Mesendoderm (in vitro differentiated cells): ENCODE measurements at places on chromosomes 1 and 21.

DNA sequence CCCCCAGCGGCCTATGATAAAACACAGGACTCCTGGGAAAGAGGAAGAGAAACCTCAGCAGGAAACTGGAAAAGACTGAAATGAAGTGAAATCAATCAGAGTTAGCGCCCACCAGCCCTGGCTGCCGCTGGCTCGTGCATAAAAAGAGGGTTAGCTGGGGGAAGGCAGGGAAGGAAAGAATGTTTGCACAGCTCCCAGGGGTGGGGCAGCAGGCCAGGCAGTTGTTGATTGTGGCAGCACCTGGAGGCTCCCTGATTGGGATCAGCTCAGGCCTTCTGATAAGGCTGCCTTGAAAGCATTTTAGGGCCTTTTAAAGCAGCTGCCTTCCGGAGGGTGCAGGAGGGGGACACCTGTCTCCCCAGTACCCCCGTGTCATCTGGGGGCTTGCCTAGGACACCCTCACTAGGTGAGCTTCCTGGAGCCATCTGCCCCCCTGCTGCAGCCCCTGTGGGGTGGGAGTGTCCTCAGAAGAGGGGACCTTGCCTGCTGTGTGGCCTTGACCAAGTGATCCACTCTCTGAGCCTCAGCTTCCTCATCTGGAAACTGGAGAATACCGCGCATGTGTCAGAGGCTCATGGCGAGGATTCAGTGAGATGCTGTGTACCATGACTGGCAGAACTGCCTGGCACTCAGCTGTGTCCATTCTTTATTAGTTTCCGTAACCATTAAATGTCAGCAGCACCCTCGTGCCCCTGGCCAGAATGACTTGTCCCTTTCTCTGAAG, 6.6 kb downstream of the EPHB2 start:
- no peak overlapping the region for H3K27ac ChIP-seq
- peaks cover 3% of the 10 kb centered on the region for H3K27me3 ChIP-seq
- DNase-seq: peak; percentile 62
- H3K4me3 ChIP-seq: no peak overlapping the region
- H3K4me1 ChIP-seq: peaks cover 5% of the 10 kb centered on the region
- no peaks in the 10 kb centered on the region for H3K36me3 ChIP-seq

DNA sequence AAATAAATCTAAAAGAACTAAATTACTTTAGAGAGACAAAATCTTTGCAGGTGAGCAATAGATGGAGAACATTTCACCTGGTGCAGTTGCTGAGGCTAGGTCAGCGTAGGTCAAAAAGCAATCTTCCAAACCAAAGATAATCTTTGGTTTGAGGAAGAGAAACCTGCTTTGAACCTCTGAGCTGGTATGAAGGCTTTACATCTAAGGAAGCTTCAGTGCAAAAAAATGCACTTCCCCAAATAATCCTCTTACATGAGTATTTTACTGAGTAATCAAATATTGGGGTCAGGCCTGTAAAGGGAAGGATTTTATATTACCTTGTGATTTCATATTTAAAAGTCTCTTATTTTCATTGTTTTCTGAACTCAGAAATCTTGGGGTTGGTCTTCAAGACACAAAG, 223.6 kb downstream of the SRGAP2C start:
- DNase-seq: no peak
- no peak overlapping the region for H3K4me3 ChIP-seq
- H3K36me3 ChIP-seq: no peaks in the 10 kb centered on the region

GRCh38 chr1:73673971-73674370, 524.0 kb downstream of the LRRIQ3 start:
- H3K4me3 ChIP-seq: no peak overlapping the region
- no peaks in the 10 kb centered on the region for H3K36me3 ChIP-seq

DNA sequence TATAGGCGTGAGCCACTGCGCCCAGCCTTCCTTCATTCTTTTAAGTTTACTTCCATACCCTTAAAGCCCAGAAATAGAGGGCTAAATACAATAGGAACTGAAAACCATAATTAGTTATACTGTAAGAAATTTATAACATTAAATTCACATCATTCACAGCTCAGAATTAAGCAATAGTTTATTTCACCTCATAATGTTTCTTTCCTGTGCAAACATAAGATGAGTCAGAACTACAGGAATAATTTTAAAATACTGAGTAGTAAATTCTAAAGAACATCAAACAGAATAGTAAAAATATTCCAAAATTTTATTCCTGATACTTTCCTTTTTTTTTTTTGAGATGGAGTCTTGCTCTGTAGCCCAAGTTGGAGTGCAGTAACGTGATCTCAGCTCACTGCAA, 24.1 kb downstream of the POGZ start:
- H3K36me3 ChIP-seq: no peaks in the 10 kb centered on the region
- no peak overlapping the region for H3K4me3 ChIP-seq

DNA sequence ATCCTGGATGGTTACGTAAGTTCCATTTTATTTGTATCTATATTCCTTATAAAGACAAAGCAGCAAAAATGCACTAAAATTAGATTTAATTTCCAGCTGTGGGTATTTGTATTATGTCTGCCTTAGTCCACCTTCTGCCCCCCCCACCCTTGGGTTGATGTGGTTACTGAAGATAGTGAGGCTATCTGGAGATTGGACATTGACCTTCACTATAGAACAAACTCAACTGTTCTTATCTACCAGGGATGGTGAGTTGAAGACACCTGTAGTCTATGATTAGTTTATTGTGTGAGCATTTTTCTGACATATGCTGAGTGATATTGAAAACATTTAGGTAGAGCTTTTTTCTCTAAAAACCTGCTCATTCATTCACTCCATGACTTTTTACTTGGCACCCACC, 122.2 kb downstream of the NFIA start:
- DNase-seq: no peak
- H3K27ac ChIP-seq: no peak overlapping the region
- no peak overlapping the region for H3K4me3 ChIP-seq

DNA sequence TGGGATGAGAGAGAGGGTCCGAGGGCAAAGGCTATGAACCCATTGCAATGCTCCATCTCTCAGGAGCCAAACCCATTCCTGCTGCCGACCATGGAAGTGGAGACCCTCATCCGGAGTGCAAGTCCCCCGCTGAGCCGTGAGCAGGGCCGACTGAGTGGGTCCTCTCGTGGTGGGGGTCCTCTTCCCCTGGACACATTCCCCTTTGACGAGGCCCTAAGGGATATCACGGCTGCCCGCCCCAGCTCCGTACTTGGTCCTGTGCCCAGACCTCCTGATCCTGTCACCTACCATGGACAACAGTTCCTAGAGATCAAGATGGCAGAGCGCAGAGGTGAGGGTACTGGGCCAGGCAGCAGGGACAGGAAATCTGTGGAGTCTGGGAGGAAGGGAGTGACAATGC, 11.0 kb downstream of the HYI start:
- DNase-seq: no peak
- H3K27me3 ChIP-seq: no peaks in the 10 kb centered on the region
- no peak overlapping the region for H3K27ac ChIP-seq
- H3K4me3 ChIP-seq: no peak overlapping the region

DNA sequence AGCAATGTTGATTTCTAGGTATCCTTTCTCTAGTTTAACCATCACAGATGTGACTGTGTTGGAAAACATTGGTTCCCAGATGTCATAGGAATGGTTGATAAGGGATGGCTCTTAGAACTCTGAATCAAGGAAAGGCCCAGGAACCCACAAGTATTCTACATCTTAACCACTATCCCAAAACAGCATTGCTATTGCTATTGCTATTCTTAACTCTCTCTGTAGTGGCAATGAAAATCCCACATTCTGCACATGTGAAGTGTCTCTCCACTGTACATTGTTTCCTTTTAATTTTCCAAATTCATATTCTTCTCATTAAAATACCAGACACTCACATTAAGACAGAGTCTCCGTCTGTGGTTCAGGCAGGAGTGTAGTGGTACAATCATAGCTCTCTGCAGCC, 420.4 kb upstream of the RUNX1 start:
- no peaks in the 10 kb centered on the region for H3K27me3 ChIP-seq
- no peak overlapping the region for H3K4me3 ChIP-seq
- no peak for DNase-seq
- no peak overlapping the region for H3K27ac ChIP-seq

GRCh38 chr1:246565751-246566127, 322 bp downstream of the TFB2M start:
- H3K4me3 ChIP-seq: peak overlapping the region; percentile 89
- no peaks in the 10 kb centered on the region for H3K27me3 ChIP-seq
- H3K36me3 ChIP-seq: no peaks in the 10 kb centered on the region
- H3K27ac ChIP-seq: no peak overlapping the region
- DNase-seq: peak; percentile 80

DNA sequence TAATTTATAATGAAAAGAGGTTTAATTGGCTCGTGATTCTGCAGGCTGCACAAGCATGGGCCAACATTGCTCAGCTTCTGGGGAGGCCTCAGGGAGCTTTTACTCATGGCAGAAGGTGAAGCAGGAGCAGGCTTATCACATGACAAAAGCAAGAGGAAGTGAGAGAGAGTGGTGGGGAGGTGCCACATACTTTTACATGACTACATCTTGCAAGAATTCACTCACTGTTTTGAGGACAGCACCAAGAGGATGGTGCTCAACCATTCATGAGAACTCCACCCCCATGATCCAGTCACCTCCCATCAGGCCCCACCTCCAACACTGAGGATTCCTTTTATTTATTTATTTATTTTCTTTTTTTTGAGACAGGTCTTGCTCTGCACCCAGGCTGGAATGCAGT, 5.5 kb upstream of the PLEKHM2 start:
- H3K27me3 ChIP-seq: no peaks in the 10 kb centered on the region
- peaks cover 4% of the 10 kb centered on the region for H3K4me1 ChIP-seq
- no peaks in the 10 kb centered on the region for H3K36me3 ChIP-seq
- H3K4me3 ChIP-seq: no peak overlapping the region

GRCh38 chr1:16120940-16121410, 34.9 kb downstream of the EPHA2 start:
- no peak for DNase-seq
- peaks cover 11% of the 10 kb centered on the region for H3K4me1 ChIP-seq
- H3K27me3 ChIP-seq: no peaks in the 10 kb centered on the region
- no peak overlapping the region for H3K27ac ChIP-seq

DNA sequence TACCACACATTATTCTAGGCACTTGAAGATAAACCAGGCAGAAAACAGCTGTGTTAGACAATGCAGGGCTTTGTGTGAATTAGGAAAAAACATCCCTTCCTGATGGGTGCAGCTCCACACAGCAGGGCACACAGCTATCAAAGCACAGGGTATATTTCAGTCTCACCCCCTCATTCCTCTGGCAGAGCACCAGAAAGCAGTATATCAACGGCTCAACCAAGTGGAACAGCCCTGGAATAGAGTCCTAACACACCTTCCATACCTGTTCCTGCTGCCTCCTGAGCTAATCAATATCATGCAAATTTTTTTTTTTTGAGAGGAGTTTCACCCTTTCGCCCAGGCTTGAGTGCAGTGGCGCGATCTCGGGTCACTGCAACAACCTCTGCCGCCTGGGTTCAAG, 32.1 kb downstream of the LYST start:
- no peak for DNase-seq
- no peaks in the 10 kb centered on the region for H3K36me3 ChIP-seq
- no peaks in the 10 kb centered on the region for H3K27me3 ChIP-seq
- H3K27ac ChIP-seq: no peak overlapping the region
- no peaks in the 10 kb centered on the region for H3K4me1 ChIP-seq

- H3K27me3 ChIP-seq: no peaks in the 10 kb centered on the region
- peaks cover 2% of the 10 kb centered on the region for H3K36me3 ChIP-seq
- no peak overlapping the region for H3K4me3 ChIP-seq
- no peak overlapping the region for H3K27ac ChIP-seq
These were observed 20.4 kb downstream of the C21orf91 start for GRCh38 chr21:17798796-17799195.

DNA sequence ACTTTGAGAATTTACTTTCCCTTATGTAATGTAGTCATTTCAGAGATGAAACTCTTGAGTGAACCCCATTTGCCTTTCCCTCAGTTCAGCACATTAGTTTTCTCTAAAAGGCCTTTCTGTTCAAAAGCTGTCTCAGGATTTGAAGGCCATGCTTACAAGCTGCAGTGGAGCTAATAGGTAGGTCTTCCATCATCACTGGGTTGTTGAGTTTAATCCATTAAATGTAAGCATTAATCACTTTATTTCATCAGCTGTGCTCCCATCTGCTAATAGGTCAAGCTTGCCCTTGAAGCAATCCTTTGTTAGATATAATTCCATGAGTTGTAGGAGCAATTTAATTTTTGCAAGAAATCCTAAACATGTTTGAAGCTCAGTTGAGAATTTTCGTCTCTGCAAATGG, 422.2 kb upstream of the ZP4 start:
- DNase-seq: no peak
- no peaks in the 10 kb centered on the region for H3K27me3 ChIP-seq
- no peak overlapping the region for H3K27ac ChIP-seq
- no peaks in the 10 kb centered on the region for H3K36me3 ChIP-seq

- no peak overlapping the region for H3K4me3 ChIP-seq
- H3K4me1 ChIP-seq: no peaks in the 10 kb centered on the region
- no peak overlapping the region for H3K27ac ChIP-seq
- no peaks in the 10 kb centered on the region for H3K36me3 ChIP-seq
- H3K27me3 ChIP-seq: no peaks in the 10 kb centered on the region
These were observed 28.0 kb downstream of the TBX15 start for GRCh38 chr1:118960026-118960561.

- H3K4me1 ChIP-seq: no peaks in the 10 kb centered on the region
- no peaks in the 10 kb centered on the region for H3K27me3 ChIP-seq
- H3K4me3 ChIP-seq: no peak overlapping the region
- H3K27ac ChIP-seq: no peak overlapping the region
- no peaks in the 10 kb centered on the region for H3K36me3 ChIP-seq
- DNase-seq: no peak
These were observed 2.5 kb upstream of the ERO1B start for GRCh38 chr1:236284291-236284721.

DNA sequence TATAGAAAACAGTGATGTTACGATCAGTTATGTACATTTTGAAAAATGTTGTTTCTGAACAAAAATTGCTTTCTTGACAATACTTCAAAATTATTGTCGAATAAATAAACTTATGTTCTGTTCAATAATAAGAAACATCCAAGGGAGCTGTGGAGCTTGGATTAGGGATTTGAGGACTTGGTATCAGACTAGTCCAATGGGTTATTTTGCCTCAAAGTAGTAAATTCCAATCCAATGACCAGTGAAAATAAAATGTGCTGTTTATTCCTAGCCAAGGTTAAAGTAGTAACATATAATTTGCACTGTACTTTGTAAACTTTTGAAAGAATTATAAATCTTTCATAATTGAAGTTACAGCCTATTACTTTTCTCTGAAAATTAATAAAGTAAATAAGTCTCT, 79.1 kb upstream of the IVNS1ABP start:
- H3K27me3 ChIP-seq: no peaks in the 10 kb centered on the region
- no peak overlapping the region for H3K4me3 ChIP-seq
- H3K27ac ChIP-seq: no peak overlapping the region
- no peaks in the 10 kb centered on the region for H3K36me3 ChIP-seq

GRCh38 chr1:151002051-151002450, 4.7 kb downstream of the MINDY1 start:
- peaks cover 7% of the 10 kb centered on the region for H3K4me1 ChIP-seq
- DNase-seq: no peak
- no peaks in the 10 kb centered on the region for H3K27me3 ChIP-seq
- no peak overlapping the region for H3K4me3 ChIP-seq

GRCh38 chr1:2528016-2528415, 1.6 kb upstream of the PANK4 start:
- H3K4me1 ChIP-seq: peaks cover 6% of the 10 kb centered on the region
- no peak overlapping the region for H3K27ac ChIP-seq
- no peaks in the 10 kb centered on the region for H3K36me3 ChIP-seq
- peaks cover 23% of the 10 kb centered on the region for H3K27me3 ChIP-seq

GRCh38 chr1:95145493-95145892, 28.3 kb downstream of the TLCD4 start:
- no peaks in the 10 kb centered on the region for H3K27me3 ChIP-seq
- no peaks in the 10 kb centered on the region for H3K4me1 ChIP-seq
- H3K4me3 ChIP-seq: no peak overlapping the region
- H3K27ac ChIP-seq: no peak overlapping the region
- H3K36me3 ChIP-seq: no peaks in the 10 kb centered on the region

- H3K27me3 ChIP-seq: no peaks in the 10 kb centered on the region
- no peak overlapping the region for H3K27ac ChIP-seq
- no peaks in the 10 kb centered on the region for H3K4me1 ChIP-seq
- H3K4me3 ChIP-seq: no peak overlapping the region
- no peak for DNase-seq
These were observed 105.1 kb downstream of the SEC16B start for GRCh38 chr1:177864538-177865305.
